A549 treated with AZD2906 at 1 μM for 4 hours (cell line): ENCODE measurements at places on chromosomes 7 and 10. TPM values are rescaled to one million over a fixed set of nuclear protein-coding genes. Genes with fewer than 3 reads are reported as not detected.

Gene CYP3A7
- 0.05 TPM in 1 of 5 replicates, not detected in the others for total RNA-seq

Gene CRYGN
- not detected in 5 replicates for total RNA-seq

Gene C10orf53
- total RNA-seq: not detected in 5 replicates

Gene ANKRD61
- total RNA-seq: 0.51 to 0.78 TPM (median 0.71 TPM) in 5 replicates

Gene LRRC17
- 0.07 to 0.14 TPM (median 0.09 TPM) in 3 of 5 replicates, not detected in the others for total RNA-seq

Gene GHRHR
- total RNA-seq: 0.10 TPM in 1 of 5 replicates, not detected in the others

Gene CAMK1D
- total RNA-seq: 7.6 to 8.5 TPM (median 8.2 TPM) in 5 replicates

Gene ICA1
- 0.63 to 1.3 TPM (median 1.1 TPM) in 5 replicates for total RNA-seq

Gene ZNF273
- 2.1 to 2.4 TPM (median 2.3 TPM) in 5 replicates for total RNA-seq

Gene PTF1A
- total RNA-seq: not detected in 5 replicates

Gene CRTAC1
- 0.89 to 1.7 TPM (median 1.5 TPM) in 5 replicates for total RNA-seq

Gene EGR2
- total RNA-seq: 0.22 to 0.32 TPM (median 0.29 TPM) in 5 replicates

Gene CTTNBP2
- 0.21 to 0.61 TPM (median 0.26 TPM) in 5 replicates for total RNA-seq

Gene SRPK2
- 31.5 to 42.6 TPM (median 36.4 TPM) in 5 replicates for total RNA-seq

Gene DNAAF5
- 41.8 to 52.4 TPM (median 48.3 TPM) in 5 replicates for total RNA-seq

Gene FAM131B
- 0.28 to 0.40 TPM (median 0.37 TPM) in 5 replicates for total RNA-seq

Gene MBLAC1
- total RNA-seq: 2.1 to 3.5 TPM (median 3.0 TPM) in 5 replicates

Gene ZNF727
- total RNA-seq: not detected in 5 replicates

Gene PTPRZ1
- 0.02 TPM in 1 of 5 replicates, not detected in the others for total RNA-seq

Gene SKIDA1
- 0.76 to 1.1 TPM (median 0.96 TPM) in 5 replicates for total RNA-seq

Gene RNLS
- 6.9 to 9.3 TPM (median 8.8 TPM) in 5 replicates for total RNA-seq

Gene FKBP6
- not detected in 5 replicates for total RNA-seq

Gene MBL2
- not detected in 5 replicates for total RNA-seq

Gene RNF148
- total RNA-seq: not detected in 5 replicates

Gene LIPN
- total RNA-seq: not detected in 5 replicates
